CD4-positive, alpha-beta T cell treated with Interferon gamma for 1 hour (primary cell): ENCODE measurements at places on chromosomes 1 and 21.

GRCh38 chr1:58652651-58653184 is 47.1 kb downstream of the MYSM1 start:
- DNase-seq = peak; percentile 39

- DNase-seq = no peak
These were observed 40.5 kb downstream of the MAP3K7CL start for GRCh38 chr21:29170944-29171343.

DNA sequence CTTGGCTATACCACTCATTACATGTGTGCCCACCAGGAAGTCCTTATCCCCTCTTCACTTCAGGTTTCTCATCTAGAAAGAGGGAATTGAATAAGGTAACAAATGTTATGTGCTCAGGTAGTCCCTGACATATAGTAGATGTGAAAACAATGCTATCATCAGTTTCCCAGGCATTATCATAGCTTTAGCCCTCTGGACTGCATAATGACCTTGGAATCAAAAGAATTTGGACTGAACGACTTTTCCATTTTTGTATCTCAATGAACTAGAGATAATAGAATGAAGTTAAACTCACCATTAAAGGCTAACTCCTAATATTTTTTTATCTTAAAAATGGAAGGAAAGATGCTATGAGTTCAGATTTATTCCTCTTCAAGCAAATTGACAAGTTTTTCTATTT is 304.1 kb upstream of the USP24 start:
- no peak for DNase-seq

GRCh38 chr1:161725908-161726472 is 4.6 kb downstream of the FCRLB start:
- DNase-seq = peak; percentile 17

- DNase-seq = no peak
These were observed 35.2 kb downstream of the NENF start for GRCh38 chr1:212467843-212468482.

DNA sequence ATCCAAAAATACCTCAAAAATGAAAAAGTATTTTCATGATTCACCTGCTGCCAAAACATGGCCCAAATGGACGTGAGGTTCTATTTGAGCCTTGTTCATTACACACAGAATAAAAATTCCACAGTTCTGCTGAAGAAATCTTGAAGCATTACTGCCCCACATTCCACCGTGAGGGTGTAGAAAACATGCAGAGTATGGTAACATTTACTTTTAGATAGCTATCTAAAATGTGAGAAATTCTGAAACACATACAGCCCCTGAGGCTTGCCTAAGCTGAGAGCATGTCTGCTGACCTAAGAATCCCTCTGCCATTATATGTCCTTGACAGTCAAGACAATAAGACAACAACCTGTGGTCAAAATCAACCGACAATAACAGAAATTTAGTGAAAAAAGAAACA is 186.5 kb downstream of the DSCAM start:
- DNase-seq = no peak

DNA sequence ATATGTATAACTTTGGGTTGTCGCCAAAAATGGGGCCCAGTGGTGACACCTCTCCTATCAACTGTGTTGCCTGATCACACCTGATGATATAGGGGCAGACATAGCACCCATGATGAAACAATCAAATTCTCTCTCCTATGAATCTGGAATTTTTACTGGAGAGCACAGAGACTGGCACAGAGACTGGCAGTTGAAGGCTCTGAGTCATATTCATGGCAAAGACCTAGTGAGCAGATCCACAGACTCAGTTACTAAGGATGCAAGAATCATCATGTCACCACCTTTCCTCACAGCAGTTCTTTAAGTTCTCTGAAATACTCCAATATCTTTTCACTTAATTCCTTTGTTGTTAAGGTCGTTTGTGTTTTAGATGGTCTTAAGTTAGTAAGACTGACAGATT is 60.0 kb downstream of the APCS start:
- DNase-seq = no peak

DNA sequence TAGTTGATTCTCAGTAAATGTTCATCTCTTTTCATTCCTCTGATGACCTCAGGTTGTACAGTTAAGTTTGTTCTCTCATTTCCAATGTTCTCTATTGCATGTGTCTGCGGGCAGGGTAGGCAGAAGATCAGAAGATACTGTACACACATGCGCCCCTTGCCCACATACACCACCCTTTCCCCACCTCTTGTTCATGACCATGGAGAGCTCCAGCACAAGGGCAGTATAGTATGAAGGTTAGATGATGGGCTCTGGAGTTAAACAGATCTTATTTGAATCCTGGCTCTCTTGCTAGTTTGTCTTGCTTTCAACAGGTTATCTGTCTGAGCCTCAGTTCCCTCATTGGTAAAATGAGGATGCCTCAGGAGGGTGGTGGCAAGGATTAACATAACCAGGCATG is 17.8 kb upstream of the PLD5 start:
- DNase-seq = no peak

- no peak for DNase-seq
These were observed 8.0 kb upstream of the DNAJB4 start for GRCh38 chr1:77996734-77997133.

GRCh38 chr1:29195881-29196291 is 14.2 kb upstream of the SRSF4 start:
- no peak for DNase-seq

DNA sequence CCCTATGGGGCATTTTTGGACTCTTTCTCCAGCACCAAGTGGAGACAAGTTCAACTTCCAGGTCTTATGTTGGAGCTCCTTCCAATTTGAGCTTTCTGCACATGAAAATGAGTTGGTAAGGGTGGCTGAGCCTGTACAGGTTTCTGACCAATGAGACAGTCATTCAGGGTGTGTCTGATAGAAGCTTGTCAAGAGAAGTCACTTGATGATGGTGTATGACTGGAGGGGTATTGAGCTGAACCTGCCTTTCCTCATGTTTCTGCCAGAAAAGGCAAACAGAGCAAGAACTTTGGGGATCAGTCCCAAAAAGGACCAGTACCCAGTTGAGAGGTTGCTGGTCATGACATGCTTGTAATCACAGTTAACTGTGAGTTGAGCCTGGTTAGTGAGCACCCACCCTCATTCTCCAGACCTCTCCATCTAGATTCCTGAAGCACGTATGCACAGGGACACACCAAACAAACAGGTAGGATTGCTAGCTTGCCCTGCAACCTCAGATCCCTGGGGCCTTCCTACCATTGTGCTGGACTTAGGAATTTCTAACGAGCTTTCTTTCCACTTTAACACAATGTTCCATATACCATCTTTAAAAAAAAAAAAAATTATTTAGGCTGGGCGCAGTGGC is 26.6 kb downstream of the FAM89A start:
- DNase-seq = no peak

GRCh38 chr1:207152792-207153468 is 48.9 kb downstream of the C4BPA start:
- DNase-seq = no peak

DNA sequence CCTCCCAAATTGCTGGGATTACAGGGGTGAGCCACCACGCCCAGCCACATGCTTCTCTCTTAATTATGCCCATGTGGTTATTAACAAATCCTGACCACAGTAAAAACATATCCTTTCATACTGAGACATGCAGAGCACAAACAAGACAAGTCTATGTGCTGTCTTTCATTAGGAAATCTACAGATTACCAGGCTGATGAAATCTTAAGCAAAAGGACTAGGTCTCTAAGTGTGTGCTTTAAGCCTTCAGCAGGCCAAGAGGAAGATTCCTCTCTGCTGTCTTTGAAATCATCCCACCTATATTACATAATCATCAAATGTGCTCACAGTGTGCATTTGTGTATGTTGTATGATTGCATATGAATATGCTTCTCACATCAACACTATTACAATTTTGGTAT is 419.3 kb downstream of the KCTD3 start:
- DNase-seq = no peak

DNA sequence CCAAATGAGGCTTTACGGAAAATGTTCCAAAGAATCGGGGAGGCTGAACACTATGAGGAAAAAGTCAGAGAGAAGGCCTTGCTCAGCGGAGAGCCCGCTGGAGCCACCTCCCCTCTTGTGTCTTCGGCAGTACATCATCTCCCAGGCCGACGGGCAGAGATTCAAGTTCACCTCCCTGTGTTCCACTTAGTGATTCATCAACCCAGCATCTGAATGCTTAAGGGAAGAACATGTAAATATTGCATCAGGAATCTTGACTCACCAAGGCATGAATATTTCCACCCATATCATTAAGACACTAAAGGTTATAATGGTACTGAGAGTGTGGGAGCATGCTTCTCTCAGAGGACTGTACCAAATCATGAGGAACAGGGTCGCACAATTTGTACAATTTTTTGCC is 172.5 kb downstream of the ST6GALNAC5 start:
- DNase-seq = no peak

- DNase-seq = no peak
These were observed 554.2 kb downstream of the NUF2 start for GRCh38 chr1:163875927-163876320.

DNA sequence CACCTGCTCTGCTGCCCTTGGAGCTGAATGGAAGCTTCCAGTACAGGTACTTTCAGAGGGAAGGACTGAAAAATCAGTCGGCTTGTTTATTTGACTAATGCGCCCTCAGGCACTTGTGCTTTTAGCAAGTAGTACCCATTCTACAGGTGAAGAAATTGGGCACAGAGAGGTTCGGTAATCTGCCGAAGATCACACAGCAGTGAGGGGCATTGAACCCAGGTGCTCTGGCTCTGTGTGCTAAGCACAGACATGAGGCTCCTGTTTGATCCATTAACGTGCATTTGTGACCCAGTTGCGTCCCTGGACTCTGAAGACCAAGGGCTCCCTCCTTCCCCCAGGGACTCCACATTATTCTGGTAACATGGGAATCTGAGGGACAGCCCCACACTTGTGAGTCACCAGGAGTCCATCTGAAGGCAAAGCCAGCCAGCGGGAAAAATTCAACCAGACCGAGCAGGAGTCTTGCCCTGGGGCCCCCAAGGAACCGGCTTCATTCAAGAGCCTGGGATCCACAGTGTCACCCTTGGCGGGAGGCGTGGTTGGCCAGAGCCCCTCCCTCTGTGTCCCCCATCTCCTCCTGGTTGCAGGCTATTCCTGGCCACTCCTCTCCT is 192.4 kb upstream of the ARHGEF16 start:
- no peak for DNase-seq

- DNase-seq = no peak
These were observed 28.9 kb upstream of the EVA1B start for GRCh38 chr1:36352125-36352909.

DNA sequence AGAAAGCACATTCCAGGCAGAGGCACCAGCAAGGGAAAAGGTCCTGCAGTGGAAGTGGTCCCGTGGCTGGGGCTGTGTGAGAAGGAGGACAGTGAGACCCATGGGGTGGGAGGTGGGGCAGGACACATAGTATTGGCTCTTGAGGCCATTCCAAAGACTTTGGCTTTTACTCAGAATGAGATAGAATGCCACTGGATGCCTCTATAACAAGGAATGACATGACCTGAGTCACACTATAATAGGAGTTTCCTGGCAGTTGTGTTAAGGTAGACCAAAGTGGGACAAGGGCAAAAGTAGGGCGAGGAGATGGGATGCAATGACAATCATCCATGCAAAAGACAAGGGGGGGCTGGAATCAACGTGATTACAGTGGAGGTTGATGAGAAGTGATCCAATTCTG is 24.7 kb upstream of the LAMC2 start:
- DNase-seq = no peak

DNA sequence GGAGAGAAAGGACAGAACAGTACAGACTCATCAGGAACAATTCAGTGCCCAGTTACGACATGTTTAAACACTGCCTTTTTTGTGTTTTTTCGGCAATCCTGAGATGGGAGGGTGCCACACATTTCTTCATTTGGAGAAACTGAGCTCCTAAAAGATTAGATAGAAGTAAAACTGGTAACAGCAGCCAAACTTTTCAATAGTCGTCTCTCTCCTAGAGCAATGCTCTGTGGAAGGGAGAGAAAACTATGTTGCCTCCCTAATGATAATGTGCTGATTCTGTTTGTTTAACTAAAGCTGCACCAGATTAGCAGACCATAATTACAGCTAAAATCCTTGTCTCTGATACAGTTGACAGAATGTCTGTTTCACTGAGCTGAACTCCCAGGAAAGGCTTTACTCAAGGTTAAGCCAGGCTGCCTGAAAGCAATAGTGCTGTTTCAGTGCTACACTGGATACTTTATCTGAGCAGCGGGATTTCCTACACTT is 76.2 kb upstream of the CXADR start:
- no peak for DNase-seq

DNA sequence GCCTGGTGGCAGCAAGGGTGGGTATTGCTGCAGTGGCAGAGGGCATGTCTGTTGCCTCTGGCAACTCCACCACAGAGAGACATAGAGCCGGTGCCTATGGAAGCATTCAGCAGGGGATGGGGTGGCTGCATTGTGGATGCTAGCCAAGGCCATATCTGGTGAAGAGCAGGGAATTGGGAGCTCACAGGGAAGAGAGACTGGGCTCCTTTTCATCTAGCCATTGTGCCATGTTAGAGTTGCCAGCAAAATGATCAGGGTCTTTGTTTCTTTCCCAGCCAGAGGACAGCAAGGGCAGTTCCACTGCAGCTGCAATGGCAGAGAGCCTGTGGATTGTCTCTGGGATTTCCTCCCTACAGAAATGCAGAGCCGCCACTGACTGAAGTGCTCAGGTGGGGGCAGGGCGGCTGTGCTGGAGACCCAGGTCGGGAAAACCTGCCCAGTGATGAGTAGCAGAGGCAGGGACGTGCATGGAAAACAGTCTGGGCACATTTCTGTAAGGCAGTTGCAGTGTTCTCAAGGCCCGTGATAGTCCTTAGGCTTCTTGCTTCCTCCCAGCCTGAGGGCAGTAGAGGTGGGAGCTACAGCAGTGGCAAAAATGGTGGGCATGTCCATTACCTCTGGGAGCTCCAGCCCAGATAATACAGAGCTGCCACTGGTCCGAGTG is 40.2 kb upstream of the CYP4X1 start:
- DNase-seq = no peak

- peak; percentile 20 for DNase-seq
These were observed 20.9 kb downstream of the ERICH3 start for GRCh38 chr1:74652711-74653139.

GRCh38 chr1:245091818-245092637 is 62.8 kb upstream of the KIF26B start:
- no peak for DNase-seq

- no peak for DNase-seq
These were observed 6.8 kb downstream of the CDC42BPA start for GRCh38 chr1:227311389-227312001.

GRCh38 chr1:30888391-30888790 is 20.2 kb downstream of the SDC3 start:
- DNase-seq = no peak
